IMR-90 (cell line): ENCODE measurements at places on chromosomes 6 and 20.

- peak; percentile 79 for DNase-seq
Measured at GRCh38 chr6:38034274-38034914, 214.9 kb downstream of the ZFAND3 start.

DNA sequence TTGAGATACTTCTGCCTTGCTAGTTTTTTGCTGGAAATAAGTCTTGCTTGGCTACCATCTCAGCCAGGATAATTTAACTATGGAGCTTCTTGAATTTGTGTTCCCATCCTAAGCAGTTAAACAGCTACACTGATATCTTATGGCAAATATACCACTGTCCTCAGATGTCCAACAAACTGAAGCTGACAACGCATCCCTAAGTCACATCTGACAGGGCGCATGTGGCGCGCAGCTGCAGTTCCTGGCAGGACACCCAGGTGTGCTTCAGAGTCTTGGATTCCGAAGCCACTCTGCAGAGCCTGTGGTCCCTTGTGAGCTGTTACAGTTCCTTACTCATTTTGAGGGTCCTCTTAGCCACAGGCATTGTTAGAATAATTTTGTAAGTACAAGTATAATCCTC lies 127.9 kb downstream of the WDR27 start:
- no peak for DNase-seq

DNA sequence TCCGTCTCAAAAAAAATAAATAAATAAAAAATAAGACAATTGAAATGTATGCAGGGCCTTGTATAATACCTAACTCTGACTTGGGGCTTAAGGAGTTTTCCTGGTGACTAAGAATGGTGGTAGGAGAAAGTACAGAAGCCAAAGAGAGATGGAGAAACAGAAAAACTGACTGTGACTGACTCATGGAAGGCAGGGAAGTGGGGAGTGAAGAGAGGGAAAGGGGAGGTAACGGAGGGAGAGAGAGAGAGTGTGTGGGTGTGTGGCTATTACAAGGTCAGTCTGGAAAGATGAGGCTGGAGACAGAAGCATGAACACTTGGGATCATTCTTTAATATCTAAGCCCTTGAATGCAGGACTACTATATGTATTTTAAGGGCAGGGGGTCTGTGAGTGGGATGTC lies 38.5 kb downstream of the SNRNP48 start:
- peak; percentile 71 for DNase-seq

GRCh38 chr20:55070001-55070400 lies 594.6 kb downstream of the DOK5 start:
- DNase-seq = no peak

GRCh38 chr6:68238097-68238601 lies 396.9 kb upstream of the ADGRB3 start:
- no peak for DNase-seq

DNA sequence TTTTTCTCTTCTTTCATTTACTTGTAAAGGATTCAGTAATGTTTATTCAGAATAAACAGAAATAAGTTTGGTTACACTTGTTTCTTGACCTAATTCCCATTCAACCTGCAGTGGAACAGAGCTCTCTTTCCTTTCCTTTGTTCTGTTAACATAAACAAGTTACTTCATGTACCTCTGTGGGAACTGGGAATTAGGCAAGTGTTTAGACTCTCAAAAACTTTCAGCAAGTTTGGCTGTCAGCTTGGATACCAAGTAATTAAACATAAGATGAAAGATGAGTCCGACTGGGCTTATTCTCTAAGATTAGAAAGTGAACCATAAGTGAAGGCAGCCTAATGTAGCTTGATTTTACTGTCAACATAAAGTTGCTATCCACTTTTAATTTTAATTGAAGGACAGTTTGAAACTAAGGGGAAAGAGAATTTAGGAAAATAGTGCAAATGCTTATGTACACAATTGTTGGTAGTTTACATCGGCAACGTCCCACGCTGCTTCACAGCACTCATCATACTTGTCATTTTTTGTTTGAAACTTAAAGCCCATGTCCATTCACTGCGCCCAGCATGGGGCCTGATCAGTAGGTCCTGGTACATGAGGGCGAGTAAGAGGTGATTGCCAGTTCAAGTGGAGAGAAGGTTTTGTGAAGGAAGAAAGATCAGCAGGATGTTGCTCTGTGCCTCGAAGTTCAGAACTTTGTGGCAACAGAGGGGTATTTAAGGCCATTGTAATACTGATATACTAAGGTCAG lies 113.0 kb downstream of the PLEKHG1 start:
- no peak for DNase-seq

DNA sequence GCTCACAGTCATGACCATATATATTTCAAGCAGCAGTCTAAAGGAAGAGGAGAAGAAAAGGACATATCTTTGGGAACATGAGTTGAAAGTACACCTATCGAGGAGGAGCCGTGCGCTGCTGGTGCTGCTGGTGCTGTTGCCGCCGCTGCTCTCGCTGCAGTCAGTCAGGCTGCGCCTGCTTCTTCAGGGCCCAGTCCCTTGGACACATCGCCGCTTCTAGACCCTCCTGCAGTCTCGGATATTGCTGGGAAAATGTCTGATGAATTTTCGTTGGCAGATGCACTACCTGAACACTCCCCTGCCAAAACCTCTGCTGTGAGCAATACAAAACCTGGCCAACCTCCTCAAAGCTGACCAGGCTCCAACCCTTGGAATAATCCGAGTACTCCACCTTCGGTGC lies 8.2 kb upstream of the ASCC3 start:
- no peak for DNase-seq

GRCh38 chr20:53707371-53708055 lies 113.9 kb upstream of the ZNF217 start:
- DNase-seq = peak; percentile 66

- DNase-seq = peak; percentile 60
Measured at GRCh38 chr6:82364087-82365015, 734 bp downstream of the TPBG start.

GRCh38 chr6:17983730-17984129 lies 3.7 kb downstream of the KIF13A start:
- no peak for DNase-seq

GRCh38 chr20:43751167-43752050 lies 24.6 kb upstream of the GTSF1L start:
- peak; percentile 92 for DNase-seq

DNA sequence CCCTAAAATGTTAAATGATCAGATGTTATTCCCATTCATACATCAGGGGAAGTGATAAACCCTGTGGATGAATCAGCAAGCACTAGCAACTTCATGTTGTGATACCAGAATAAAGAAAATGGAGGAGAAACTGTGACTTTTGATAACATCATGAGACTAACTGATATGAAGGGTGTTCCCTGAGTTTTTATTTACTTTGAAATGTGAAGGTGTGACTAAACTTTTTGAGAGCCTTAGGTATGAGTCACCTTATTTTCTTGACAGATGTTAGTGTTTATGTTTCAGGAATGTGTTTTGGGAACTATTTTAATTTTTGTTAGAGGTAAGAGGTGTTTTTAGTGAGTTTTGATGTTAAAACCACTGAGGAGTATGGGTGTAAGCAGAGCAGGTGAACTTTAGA lies 4.4 kb downstream of the PARD6B start:
- DNase-seq = no peak

DNA sequence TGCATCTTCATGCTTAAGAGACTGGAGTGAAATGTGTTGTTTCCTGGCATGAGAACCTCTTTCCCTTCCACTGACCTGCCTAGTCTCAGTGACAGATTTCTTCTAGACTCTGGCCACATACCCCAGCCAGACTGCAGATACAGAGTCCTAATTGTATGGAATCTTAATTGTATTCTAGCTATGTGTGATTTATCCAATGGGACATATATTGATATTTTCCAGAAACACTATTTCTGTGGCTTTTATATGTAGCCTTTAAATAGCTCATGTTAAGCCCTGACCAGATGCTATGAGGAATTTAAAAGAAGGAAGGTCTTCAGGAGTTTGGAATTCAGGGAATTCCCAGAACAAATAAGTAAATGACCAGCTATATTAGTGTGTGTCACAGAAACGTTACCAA lies 99.0 kb downstream of the FIG4 start:
- peak; percentile 79 for DNase-seq

DNA sequence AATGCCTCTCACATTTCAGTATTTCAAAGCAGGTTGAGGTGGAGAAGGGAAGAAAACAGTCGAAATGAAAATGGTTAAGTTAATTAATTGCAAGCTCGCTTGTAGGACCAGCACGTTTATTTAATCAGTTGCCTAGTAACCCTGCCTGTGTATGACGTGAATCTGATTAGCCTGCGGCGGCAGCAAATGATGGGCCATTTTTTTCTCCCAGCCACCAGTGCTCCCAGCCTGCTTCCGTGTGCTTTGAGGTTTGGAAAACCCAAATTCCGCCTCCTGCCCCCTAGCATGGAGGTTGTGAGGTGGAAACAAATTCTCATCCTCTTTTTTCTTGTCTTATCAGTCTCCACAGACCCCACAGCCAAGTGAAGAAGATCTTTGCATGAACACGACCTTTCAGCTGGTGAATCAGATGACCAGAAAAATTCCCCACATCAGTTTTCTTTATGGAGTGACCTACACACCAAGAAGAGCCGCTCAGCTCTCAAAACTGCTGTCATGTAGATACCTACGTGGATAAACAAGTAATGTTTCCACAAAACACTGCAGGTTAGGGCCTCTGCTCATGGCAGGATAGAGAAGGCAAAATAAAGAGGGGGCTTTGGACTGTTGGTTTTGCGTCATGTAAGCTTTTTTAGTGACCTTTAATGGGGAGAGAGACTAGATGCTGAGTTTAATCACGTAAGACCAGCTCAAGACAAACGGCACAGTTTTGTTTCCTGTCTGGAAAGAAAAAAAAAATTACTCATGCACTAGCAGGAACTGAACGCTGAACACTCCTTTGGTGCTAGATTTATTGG lies 572.9 kb upstream of the NOX3 start:
- DNase-seq = no peak

- no peak for DNase-seq
Measured at GRCh38 chr6:134602123-134602522, 284.2 kb upstream of the SGK1 start.

- no peak for DNase-seq
Measured at GRCh38 chr6:16371401-16371800, 133.0 kb downstream of the GMPR start.

DNA sequence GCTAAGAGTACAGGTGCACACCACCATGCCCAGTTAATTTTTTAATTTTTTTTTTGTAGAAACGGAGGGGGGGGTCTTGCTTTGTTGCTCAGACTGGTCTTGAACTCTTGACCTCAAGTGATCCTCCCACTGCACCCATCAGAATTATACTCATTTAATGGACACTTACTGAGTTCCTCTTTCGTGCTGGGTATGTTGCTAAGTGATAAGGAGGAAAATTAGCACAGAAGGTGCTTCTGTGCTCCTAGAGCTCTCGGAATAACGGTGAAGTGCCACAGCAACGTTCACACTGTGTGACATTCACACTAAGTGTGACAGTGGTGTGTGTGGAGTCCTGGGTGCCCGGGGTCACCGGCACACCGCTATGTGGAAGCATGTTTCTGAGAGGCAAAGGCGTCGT lies 32.1 kb upstream of the BMP6 start:
- DNase-seq = no peak
